NCI-H1092 (cell line): ENCODE measurements at places on chromosomes 7 and 10.

GRCh38 chr7:14924398-14924797 is 21.8 kb upstream of the DGKB start:
- DNase-seq, result no peak

- DNase-seq, result no peak
Measured at GRCh38 chr7:47087866-47088265, 494.0 kb downstream of the TNS3 start.

DNA sequence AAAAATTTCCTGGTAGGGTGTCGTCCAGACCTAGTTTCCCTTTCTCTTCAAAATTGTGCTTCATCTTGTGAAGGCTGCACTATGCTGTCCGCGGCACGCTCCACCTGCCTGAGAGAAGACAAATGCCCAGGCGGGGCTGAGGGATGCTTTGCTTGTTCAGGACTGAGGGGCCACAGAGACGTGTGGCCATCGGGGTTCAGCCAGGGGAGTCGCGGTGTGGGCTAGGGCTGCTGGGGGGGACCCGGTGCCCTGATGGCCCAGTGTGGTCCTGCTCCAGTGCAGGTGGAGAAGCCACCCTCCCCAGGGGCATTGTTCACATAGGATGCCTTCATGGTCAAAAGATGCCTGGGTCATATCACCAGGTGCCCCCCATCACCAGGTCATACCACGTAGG is 107.8 kb upstream of the SHH start:
- DNase-seq, result no peak

DNA sequence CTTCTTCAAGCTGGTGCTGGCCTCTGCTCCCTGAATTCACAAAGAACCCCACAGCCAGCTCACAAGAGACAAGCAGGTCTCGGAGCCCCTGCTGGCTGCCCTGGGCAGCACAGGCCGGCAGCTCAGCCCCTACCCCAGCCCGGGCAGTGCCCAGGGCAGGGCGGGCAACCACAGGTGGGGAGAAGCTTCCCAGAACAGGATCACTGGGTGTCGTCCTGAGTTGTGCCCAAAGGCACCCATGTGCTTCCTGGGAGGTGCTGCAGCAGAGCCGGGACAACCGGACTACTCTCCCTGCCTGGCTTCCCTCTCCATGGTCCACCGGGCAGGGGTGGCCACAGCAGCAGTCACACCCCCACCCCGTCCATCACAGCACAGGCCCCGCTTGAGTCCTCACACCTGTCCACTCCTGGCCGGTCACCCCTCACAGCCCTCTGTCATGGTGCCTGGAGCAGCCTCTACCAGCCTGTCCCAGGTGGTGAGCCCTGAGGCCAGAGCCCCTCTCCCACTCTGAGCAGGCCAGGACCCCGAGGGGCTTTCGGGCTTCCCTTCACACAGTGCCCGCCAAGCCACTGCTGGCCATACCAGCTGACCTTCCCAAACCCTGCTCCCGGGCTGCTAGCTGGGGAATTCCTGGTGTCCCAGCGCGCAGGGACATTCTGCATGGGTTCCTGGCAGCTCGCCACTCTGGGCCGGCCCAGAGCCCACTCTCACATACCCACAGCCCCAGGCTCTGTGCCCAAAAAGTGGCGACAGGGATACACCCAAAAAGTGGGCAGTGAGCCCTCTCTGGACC is 3.1 kb downstream of the RASGEF1A start:
- no peak for DNase-seq

GRCh38 chr7:97751566-97751965 is 19.7 kb downstream of the TAC1 start:
- DNase-seq, result no peak

DNA sequence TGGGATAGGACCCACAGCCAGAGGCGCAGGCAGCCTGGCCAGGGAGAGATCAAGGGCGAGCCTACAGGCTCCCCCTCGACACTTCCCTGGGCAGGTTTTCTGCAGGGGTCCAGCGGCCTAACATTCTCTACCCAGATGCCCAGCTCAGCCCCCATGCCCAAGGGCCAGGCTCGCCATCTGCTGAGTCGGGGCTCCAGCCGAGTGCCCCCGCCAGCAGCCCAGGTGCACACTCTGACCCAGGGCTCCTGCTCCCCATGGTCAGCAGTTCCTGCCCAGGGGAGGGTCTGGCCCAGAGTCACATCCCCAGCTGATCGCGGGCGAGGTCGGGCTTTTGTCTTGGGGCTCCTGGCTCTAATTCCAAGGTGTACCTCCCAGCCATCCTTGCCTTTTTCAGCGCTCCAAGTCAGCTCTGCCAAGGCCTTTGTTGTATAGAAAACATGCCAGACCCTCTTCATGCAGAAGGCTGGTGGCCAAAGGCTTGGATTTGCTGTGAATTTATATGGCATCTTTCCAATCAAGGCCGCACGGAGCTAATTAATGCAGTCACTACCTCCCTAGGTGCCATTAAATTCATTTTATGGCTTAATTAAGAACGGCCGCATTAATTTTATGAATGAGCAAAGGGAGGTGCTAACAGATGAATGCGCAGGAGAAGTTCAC is 120.6 kb downstream of the LRRC18 start:
- DNase-seq, result no peak

GRCh38 chr7:125409921-125410320 is 480.3 kb upstream of the POT1 start:
- no peak for DNase-seq

DNA sequence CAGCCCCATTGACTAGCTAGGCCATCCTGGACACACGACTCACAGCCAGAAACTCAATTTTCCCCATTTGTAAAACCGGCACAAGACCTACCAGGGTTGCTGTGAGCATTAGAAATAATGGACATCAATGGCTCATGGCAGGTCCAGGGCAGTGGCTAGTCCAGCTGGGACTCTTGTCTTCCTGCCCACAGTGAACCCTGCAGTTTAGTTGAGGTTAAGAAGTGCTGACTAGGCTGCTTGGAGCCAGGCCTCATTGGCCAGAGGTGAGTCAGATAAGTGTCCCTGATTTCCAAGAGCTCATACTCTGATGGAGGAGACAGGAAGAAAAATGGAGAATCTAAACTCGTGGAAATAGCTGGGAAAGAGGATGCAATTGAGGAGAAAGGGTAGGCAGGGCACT is 123.4 kb upstream of the ZNF92 start:
- no peak for DNase-seq

- DNase-seq, result no peak
Measured at GRCh38 chr7:66523409-66523808, 105.3 kb upstream of the KCTD7 start.

DNA sequence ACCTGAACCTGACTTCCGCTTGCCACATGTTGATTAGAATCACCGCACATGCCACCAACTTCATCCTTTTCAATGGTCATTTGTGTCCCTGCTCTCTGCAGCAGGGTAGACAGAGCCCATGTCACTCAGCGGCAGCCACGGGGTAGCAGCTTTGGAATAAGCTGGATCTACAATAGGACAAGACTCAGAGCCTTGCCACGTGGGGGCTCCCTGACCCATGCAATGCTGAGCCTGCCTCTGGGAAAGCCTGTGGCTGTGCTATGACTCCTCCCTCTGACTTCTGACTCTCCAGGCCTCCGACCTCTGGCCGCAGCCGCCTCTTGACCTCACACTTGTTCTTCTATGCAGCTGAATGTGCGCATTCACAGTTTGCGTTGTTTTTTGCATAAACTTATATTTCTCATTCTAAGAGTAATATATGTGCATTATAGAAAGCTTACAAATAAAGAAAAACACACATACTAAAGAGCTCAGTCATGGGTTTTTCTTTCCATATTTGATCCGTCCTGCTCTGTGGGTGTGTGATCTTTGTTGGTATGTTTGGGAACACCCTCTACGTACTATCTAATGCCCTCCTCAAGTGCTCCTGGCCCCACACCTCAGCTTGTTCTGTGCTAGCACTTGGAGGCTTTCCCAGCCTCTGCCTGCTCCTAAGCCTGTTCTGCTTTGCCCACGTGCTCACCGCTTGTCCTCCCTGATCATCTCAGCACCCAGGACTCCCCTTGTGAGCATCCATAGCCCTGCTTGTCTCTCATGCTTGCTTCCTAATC is 198.0 kb upstream of the MKI67 start:
- DNase-seq, result no peak

DNA sequence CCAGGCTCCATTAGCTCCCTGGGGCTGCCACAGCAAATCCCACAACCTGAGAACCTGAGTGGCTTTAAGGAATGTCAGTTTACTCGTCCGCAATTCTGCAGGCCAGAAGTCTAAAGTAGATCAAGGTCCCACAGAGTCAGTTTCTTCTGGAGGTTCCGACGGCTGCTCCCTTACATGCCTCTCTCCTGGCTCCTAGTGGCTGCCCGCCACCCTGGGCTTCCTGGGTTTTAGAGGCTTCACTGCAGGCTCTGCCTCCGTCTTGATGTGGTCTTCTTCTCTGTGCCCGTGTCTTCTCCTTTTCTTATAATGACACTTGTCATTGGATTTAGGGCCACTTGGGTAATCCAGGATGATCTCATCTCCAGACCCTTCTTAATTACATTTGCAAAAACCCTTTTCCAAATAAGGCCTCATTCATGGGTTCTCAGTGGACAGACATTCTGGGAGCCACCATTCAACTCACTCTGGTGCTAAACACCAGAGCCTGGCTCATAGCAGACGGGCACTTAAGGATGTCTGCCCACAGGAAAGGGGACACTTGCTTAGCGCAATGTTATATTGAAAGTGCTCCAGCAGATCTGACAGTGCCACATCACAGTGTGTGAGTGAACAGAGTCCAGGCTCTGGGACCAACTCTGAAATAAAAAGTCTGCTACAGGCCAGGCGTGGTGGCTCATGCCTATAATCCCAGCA is 77.6 kb downstream of the VWC2 start:
- DNase-seq, result no peak

GRCh38 chr7:98760201-98760651 is 109.6 kb downstream of the TMEM130 start:
- DNase-seq, result no peak
